ENCODE measurements at places on chromosomes 13 and 19. TPM values are rescaled to one million over a fixed set of nuclear protein-coding genes. Genes with fewer than 3 reads are reported as not detected.

GRCh38 chr13:76723551-76724232 lies 162.5 kb downstream of the KCTD12 start:
- DNase-seq = peak; percentile 69

DNA sequence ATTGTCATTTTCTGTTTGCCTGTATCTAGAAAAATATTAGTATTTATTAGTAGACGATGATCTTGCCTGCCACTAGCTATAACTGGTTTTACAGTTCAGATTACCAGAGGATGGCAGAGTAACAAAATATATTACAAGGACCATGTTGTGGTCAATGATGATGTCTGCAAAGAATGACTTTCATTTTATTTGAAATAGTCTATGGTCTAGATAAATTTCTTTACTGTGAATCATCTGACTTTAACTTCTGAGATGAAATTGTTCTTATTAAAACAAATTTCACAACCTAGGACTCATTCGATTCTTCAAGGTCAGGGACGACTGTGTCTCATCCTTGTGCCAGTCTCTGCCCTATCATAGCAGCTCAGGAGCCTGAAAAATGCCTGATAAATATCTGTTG lies 637.8 kb upstream of the KLF12 start:
- no peak for DNase-seq

- DNase-seq = no peak
Measured at GRCh38 chr19:46077815-46078167, 37.0 kb upstream of the IGFL4 start.

Gene GYS1
- 46.6 TPM for total RNA-seq

DNA sequence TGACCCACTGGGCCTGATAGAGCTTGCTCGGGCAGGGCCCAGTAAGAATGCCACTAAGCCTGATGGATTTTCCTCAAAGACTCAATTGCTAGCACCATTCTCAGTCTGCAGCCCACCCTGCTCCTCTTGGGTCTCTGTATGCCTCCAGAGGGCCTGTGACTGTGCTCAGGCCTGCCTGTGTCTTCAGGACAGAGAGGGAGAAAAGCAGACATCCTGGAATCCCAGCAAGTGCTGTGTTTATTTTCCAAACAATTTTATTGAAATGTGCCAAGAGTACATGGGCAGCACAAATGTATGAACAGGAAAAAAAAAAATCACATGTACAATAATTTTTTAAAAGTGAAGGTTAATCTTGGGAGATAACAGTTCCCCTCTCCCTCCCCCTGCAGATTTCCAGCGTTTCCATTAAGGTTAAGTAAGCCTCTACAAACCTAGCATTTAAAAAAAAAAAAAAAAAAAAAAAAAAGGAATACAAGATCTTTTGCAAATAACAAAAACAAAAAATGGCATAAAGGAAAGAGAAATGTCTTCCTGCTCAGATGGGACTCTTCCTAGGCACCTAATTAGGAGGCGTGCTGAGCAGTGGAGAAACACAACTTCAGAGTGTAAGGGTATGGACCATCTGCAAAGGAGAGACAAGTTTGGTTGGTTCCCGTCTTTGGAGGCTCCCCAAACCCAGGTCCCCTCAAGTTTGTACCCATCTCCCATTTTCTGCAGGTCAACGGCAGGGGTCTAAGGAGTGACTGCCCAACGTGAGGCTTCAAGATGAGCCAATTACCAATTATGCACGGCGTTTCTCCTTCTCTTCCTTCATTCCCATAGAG lies 4.8 kb upstream of the ECH1 start:
- DNase-seq = no peak

DNA sequence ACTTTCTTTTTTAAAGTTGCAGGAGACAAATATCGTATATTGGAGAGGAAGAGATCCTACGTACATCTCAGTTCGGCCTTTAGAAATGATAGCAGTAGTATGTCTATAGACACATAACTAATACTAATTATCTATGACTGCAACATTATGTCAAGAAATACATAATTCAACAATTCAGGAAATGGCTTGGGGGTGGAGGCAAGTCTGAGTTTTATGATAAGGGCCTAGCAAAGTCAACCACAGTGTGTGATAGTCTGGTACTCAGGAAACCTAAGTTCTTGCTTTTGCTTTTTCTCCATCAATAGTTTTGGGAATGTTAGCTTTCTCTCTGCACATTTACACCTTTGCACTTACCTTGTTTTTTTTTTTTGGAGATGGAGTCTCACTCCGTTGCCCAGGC lies 27.5 kb upstream of the OBI1 start:
- DNase-seq = no peak

Gene FCAR
- not detected for total RNA-seq

Gene CERS4
- total RNA-seq = 57.3 TPM

GRCh38 chr13:63161219-63161618 lies 1745.6 kb upstream of the PCDH20 start:
- no peak for DNase-seq

GRCh38 chr19:10230173-10230860 lies 814 bp downstream of the S1PR2 start:
- DNase-seq = peak; percentile 89
